Inflammatory macrophage (primary cell): ENCODE measurements at places on chromosomes 4 and X.

GRCh38 chr4:142846108-142846728 is at the start of gene INPP4B:
TSS of gene INPP4B (minus strand) at chr4:142846301.
- peak; percentile 14 for DNase-seq

GRCh38 chr4:154367659-154368058 is 123.9 kb downstream of the DCHS2 start:
- no peak for DNase-seq

DNA sequence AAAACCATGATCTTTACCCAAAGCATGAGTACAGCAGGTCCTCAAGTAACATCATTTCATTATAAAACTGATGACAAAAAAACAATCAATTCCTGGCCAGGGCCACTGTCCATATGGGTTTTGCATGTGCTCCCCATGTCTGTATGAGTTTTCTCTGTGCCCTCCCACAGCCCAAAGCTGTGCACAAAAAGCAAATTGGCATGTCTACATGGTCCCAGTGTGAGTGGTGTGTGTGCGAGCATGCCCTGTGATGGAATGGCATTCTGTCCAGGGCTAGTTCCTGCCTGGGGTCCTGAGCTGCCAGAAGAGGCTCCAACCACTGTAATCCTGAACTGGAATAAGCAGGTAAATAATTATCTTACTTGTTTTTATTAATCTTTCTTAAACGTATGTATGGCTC is 28.4 kb downstream of the SMARCA1 start:
- no peak for DNase-seq

- DNase-seq: no peak
Observed at GRCh38 chr4:4216648-4217047, 10.1 kb downstream of the OTOP1 start.

GRCh38 chr4:155811083-155811482 is 52.3 kb downstream of the GUCY1B1 start:
- no peak for DNase-seq

DNA sequence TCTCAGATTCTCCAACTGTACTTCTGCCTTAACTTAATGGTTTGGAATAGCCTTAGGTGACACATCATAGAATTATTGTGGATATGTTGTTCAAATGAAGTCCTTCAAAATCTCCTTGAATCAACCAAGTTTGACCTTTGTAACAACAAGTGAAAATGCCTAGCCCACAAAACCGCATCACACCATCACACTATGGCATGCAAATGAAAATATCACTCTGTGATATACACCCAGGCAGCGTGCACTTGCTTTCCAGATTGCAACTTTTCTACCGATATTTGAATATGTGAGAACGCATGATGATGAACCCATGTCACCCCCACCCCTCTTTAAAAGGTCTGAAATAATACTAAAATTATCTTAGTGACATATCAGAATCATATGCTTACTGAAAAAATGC is 656.7 kb downstream of the GABRG1 start:
- no peak for DNase-seq
